ENCODE measurements at places on chromosomes 7 and 10.
A peak's percentile ranks its signal among the peaks of the same experiment; 100 is the strongest.

GRCh38 chr7:42107484-42108240 lies 129.3 kb downstream of the GLI3 start:
- no peak for DNase-seq

- no peak for DNase-seq
These were observed 57.3 kb upstream of the FGFR2 start for GRCh38 chr10:121655254-121656144.

DNA sequence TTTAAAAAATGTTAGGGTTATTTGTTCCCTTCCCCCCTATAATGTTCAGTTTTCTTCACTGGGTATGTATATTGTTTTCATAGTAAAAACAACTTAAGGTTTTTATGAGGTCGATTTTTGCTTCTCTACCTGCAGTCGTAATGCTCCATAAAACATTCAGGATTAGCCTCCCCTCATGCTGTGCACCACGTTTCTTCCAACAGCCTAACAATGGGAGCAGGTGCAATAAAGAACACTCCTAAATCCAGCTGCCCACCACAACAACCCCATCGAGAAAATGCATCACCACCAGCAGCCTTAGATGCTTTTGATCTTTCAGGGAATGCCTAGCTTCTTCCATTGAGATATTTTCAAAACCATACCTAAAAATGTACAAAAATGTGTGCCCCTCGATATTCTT lies 111.1 kb downstream of the ADAM12 start:
- no peak for DNase-seq

DNA sequence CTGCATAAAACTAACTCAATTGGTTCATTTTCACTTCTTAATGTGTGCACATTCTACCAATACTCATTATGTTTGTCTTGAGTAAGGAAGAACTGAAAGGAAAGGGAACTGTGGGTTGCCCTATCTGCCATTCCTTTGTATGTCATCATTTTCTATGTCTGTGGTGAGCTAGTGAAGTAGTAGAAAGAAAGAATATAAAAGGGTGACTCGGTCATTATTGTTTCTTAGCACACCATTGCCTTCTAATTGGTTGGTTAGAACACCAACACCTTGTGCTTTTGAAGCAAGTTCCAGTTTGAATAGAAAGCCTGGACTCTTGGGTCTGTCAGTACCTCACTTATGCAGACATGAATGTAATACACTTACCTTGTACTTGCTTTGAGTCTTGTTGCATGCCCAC lies 64.3 kb upstream of the MDFIC start:
- no peak for DNase-seq

GRCh38 chr7:40595832-40596231 lies 461.0 kb downstream of the SUGCT start:
- no peak for DNase-seq

DNA sequence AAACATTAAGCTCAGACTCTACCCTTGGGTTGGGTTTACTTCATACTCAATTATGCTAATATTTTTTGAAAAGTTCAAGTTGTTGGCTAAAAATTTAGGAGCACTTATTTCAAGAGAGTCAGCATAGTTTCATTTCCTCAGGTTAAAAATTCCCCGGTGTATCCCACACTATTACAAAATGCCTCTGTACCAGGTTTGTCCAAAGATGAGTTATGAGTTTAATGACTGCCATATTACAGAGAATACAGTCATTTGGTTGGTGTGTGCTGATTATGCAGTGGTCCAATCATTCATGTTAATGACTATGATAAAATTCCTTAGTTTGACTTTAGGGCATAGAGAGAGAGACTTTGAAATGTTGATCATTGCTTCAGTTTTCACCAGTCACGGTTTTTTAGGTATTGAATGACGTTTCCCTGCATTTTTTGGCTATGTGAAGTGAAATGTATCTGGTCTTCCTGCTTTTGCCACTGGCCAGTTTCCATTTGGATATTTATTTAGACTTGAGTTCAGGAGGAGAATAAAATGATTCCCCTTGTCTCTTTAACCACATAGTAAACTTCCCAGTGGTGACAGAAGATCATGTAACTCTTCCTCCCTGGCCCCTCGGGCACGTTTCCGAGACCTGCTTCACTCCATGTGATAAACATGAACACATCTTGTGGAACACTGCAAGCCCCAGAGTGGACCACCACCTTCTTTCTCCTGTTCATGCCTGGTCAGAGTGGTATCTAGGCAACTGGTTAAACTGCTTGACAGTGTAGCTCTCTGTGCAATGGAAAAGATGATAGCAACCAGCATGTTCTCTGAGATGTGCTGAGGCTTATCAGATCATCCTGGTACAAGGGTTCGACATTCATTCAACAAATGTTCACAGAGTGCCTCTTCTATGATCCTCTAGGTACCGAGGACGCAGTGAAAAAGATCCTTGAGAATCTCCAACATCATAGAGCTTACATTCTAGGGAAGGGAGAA lies 153.6 kb downstream of the CACNB2 start:
- DNase-seq: no peak

GRCh38 chr7:17211307-17211836 lies 87.1 kb upstream of the AHR start:
- no peak for DNase-seq

GRCh38 chr10:70592746-70593512 lies 9.6 kb downstream of the PRF1 start:
- no peak for DNase-seq

DNA sequence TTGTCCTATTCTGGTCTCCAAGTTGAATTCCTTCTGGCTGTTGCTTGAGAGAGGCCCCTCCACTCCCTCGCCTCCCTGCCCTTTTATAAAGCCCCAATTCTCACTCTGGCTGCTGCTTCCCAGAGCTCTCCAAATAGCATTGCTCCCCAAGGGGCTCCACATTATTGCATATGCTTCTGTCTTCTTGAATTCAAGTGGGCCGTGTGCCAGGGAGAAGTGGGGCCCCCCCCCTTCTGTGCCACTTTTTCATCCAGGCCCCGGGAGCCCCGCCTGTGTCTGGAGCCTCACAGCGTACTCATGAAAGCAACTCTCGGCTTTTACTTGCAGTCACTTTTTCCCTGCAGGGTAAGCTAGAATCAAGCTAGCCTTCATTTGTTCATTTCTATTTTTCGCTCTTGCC lies 265.1 kb downstream of the CCSER2 start:
- peak; percentile 9 for DNase-seq

DNA sequence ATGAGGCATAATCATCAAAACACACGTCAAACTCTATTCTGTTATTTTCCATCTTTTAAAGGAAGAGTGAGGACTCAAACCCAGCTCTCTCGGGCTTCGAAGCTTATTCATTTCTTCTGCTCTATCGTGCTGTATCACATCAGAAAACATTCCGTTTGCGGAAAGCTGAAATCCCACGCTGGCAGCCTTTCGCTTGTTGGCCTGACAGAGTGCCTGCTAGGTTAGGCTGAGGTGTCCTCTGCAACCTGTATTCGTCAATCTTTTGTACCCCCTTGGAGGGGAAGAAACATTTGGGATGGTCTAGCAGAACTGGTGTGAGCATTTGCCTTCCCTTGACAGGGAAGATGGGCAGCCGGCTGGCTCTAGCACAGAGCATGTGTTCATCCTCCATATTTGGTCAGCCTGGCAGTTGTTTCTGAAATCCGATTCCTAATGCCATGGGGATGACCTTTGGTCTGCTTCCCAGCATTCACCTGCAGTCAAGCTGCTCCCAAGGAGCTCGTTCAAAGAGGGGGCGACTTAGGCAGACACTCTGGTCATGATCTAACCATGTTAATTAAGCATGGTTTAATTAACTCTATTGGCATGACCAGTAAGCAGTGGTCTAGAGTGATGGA lies 55.2 kb downstream of the TACC2 start:
- peak; percentile 11 for DNase-seq

- no peak for DNase-seq
These were observed 239.5 kb upstream of the PPP1R3A start for GRCh38 chr7:114158275-114158674.

GRCh38 chr7:8921807-8922206 lies 488.4 kb downstream of the NXPH1 start:
- no peak for DNase-seq

DNA sequence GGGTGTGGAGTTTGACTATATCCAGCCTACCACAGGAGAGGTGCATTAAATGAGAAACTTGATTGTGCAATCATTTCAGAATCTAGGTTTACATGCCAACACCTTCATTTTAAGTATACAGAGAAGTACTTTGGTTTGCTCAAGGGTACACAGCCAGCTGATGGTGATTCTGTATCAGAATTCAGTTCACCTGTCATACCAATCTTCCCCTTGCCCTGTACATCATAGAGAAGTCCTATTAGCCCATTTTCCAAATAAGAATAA lies 35.0 kb upstream of the PPP1R17 start:
- DNase-seq: no peak
